ENCODE measurements at places on chromosomes 2 and 18.

- DNase-seq = no peak
These were observed 222.3 kb downstream of the SH3RF3 start for GRCh38 chr2:109351164-109351756.

DNA sequence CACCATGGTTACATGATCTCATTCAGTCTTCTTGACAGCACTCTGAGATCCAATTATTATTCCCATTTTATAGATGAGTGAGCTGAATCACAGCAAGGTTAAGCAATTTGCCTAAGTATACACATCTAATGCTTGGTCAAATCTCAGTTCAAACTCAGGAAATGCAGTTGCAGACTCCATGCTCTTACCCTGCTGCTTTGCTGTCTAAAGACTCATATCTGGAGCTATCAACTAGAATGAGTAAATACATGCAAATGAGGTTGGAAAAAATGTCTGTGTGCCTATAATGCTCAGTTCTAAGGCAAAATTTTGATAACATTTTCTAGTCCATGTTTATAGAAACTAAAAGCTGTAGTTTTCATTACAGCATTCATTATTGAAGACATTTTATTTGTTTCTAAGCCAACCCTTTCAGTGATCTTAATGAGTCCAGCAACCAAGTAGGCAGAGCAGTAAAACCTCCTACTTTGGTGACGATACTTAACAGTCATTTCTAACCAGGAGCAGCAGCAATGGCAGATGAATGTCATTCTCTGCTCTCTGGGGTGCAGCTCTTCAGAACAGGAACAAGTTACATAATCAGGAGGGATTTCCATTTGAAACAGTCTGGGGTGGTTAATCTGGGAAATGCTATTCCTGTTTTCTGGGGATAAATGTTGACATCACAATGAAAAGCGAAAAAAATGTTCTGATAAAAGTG is 396.8 kb upstream of the UBE2E3 start:
- no peak for DNase-seq

GRCh38 chr18:3458378-3458777 is 8.4 kb downstream of the TGIF1 start:
- no peak for DNase-seq

- no peak for DNase-seq
These were observed 248.2 kb upstream of the TNP1 start for GRCh38 chr2:217108086-217108485.
